ENCODE measurements at places on chromosomes 12 and 14.
A peak's percentile ranks its signal among the peaks of the same experiment; 100 is the strongest.

GRCh38 chr12:110424237-110424636 is 20.7 kb upstream of the ANAPC7 start:
- DNase-seq = no peak

DNA sequence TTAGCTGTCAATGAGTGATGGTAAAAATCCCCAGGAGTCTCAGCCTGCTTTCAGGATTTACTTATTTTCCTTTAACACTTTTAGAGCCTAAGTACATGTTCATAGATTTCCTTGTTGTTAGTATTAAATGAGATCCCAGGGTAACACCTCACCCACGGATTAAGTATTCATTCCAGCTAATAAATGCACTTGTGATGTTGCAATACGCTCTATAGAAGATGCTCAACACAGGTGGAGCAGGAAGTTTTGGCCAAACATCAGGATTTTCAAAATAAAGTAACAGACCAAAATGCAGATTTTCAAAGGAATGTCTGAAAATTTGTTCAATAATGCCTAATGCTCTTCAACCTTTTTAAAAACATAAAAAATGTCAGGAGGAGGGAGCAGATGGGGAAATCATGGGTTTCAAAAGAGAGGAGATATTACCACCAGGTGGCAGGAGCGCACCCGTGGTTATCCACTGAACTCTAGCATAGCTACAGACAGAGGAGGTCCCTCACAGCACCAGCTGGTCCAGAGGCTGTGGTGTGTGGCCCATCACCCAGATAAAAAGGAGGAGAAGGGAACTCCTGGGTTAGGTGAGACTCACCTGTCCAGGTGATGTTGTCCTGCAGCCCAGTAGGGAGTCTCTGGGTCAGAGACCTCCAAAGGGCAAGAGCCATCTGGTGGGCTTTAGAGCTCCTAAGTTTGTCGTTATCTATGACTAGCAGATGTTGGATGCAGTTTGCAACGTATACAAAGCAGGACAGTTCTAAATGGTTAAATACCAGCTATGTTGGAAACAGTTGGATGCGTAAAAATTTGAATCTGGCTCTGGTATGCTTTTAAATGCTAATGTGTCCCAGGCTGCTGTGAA is 1158.4 kb upstream of the TMEM132C start:
- peak; percentile 38 for DNase-seq

DNA sequence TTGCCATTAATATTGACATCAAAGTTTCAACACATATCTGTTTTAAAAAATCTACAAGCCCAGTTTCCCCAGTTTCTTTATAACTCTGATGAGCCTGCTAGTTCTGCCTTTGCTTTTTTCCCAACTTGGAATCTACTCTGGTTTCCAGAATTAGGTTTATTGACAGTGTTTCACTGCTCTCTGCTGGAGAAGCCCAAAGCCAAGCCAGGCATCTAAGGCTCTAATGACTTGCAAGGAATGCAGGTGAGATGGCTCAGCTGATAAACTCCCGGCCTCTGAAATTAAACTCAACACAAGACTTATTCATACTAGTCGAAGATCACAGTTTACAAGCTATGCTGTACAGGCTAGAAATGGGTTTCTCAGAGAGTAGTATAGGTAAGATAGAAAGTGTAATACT is 54.3 kb downstream of the HMGA2 start:
- DNase-seq = no peak

DNA sequence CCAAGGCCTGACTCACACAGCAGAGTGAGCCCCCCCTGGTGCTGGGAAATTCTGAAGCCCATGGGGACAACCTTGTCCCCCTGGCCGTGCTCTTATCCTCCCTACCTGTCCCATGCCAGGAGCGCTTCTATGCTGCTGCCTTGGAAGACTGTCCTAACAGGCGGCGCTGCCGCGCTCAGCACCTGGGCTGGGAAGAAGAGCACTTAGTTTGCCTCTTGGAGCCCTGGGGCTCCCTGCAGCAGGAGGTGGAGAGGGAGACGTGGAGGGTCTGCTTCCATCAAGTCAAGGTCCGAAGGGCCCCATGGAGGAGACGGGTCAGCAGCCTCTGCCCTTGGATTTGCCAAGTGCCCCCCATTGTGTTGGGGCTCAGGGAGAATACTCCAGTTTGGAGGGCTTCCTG is 300.5 kb downstream of the CACNA1C start:
- DNase-seq = no peak
